ENCODE measurements at places on chromosomes 3 and 15.

- DNase-seq = no peak
Observed at GRCh38 chr3:48521635-48522034, 17.7 kb upstream of the SHISA5 start.

GRCh38 chr15:60729850-60730458, 251.0 kb upstream of the ICE2 start:
- no peak for DNase-seq

DNA sequence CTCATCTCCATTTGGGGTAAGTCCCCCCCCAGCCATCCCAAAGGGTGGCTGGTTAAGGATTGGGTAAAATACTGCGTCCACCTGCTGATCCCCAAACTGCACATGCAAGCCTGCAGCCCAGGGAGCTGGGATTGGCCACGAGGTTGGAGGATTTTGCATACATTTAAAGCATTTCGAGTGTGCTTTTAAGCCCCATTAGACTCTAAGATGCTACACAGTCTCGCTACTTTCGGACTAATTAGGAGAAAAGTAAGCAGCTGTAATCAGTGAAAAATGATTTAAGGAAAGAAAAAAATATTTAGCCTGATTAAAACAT, 23.9 kb downstream of the SLC6A6 start:
- no peak for DNase-seq

DNA sequence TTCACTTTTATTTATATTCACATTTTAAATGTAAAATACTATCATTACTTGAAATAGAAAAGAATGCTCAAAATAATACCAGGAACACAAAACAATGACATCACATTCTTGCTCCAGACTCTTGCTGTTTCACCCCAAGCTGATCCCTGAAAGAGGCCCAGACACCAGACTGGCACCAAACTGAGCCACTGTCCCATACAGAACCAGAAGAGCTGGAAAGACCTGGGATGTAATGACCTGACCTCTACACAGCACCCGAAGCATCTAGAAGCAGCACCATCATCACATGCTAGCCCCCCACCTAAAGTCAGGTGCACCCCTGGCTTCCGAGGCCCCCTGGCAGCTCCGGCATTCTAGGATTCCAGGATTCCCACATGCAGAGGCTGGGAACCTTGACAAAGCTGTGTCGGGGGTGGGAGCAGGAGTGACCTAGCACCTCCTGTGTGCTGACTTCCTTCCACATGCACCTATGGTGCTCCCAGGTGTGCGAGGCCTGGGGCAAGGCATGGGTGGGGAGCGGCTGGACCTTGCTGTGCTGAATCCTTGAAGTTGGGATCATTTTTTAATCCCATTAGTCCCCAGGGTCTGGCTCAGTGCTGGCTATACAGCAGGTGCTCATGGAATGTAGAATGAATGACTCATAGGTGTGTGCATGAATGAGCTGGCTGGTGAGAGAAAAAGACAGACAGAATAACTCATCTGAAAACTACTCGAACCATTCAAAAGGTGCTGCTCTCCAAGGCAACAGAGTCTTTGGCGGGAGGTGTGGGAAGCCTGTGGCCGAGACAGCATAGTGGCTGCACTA, 144.7 kb upstream of the IQSEC1 start:
- DNase-seq = no peak

DNA sequence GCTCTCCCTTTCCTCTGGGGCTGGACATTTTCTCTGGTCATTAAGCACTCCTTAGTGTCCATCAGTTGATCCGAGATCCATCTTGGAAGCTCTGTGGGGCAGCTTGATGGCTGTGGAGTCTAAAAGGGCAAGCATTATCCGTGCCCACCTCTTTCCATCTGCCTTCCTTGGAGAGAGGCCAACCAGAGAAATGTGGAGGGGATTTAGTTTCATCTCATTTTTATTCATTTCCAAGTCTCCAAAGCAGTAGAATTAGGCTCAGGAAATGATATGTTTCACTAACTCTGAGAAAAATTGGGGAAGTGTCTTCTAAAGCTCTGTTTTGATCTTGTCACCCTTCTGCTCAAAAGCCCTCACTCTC, 95.9 kb upstream of the KLHL25 start:
- DNase-seq = no peak

DNA sequence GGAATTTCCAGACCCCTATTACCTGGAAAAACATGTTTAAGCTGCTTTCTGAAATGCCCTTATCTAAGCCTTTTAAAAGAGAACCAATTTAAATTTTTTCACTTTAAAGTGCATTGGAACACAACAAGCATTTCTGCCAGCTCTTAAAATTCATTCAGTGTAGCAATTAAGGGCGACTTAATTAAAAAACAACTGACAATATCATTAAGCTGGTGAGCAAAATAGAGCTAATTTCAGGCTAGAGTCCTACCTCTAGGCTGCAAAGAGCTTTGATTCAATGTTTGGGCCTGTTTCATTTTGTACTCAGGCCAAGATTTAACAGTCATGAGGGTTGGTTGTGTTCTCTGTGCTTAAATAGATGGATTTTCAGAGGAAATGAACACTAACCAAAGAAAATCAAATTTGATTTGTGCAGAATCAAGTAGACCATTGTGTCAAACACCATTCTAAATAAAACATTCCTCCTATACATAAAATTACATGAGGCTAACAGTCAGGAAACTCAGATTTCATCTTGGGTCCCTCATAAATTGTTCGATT, 114.6 kb downstream of the TMEM108 start:
- DNase-seq = no peak

DNA sequence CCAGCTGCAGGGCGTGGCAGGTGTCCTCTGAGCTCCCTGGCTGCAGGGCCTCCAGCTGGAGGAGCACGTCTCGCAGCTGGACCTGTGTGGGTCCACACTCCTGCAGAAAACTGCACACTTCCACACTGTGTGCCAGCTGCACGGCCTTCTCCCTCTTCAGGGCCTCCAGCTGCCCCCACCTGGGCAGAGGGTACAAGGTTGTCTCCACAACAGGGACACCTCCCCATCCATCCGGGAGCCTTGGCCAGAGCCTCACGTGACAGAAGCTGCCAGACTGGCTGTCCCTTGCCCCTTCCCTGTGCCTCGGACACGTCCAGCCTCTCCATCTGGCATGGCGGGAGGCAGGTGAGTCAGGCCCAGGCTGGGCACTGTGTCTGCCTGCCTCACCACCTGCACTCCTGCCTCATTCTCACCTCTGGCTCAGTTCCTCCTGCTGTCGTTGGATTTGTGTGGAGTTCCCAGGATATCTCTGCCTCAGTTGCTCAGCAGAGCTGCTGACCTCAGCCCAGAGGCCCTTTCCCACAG, 14.5 kb downstream of the SPTBN5 start:
- DNase-seq = no peak

DNA sequence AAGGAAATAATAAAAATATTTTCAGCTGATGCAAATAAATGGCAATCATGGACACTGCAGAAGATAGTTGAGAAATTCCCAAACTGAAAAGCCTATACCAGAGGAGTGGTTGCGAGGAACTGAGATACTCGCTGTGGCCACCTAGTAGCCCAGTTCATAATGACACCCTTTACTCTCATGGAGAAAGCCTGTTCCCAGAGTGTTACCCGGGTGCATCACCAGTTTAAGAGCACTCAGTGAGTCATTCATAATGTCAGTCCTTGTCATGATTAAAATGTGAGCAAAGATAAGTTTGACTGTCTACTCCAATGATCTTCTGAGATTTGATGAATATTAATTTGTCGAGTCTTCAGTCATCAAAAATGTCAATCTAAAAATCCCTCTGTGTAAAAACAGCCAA, 138.4 kb upstream of the LRRC3B start:
- no peak for DNase-seq

DNA sequence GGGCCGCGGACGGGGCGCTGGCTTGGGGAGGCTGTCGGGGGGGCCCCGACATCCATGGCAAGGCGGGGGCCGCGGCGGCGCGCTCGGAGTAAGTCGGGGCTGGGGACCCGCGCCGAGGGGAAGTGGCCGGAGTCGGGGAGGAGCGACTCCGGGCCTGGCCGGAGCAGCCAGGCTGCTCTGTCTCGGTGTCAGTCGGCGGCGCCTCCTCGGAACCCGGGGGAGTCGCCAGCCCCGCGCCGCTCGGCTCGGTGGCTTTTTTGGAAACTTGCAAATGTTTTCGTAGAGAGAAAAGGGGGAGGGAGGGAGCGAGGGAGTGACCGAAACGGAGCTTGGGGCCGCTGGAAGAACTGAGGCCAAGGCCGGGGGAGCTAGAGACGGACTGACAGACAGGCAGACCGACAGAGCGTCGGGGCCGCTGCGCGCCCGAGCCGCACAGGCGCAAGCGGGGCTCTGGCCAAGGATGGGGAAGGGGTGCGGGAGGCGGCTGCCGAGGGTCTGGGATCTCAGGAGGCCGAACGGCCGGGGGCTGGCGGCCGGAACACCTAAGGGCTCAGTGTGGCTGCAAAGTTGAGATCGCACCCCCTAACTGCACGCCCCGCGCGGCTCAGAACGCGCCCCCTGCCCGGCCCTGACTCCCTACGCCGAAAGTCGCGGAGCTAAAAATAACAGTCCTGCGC, 5.0 kb downstream of the PTH1R start:
- DNase-seq = no peak

GRCh38 chr3:126129398-126129891, 45.5 kb upstream of the SLC41A3 start:
- DNase-seq = no peak

All from brain pericyte (primary cell).